ENCODE measurements at places on chromosomes 4 and X.

GRCh38 chrX:77731821-77732419 is 54.1 kb downstream of the ATRX start:
- DNase-seq = peak; percentile 12

DNA sequence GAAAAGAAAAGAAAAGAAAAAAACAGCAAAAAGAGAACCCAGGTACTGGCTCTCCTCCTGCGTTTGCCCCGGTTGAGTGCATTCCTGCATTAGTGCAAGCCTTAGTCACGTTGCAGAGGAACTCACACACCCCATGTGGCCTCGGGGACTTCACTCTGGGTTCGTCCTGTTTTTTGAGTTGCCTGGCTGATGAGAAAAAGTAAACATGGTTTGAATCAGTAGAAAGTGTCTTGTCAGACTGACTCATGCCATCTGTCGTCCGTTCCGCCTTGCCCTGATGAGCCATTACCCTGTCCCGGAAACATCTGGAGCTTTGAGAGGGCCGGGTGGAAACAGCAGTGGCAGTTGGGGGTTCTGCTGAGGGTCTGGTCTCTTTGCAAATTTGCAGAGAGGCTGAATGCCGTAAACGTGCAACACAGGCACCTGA is 16.3 kb downstream of the CD99 start:
- DNase-seq = peak; percentile 96

GRCh38 chr4:41212616-41213203 is 1.6 kb downstream of the APBB2 start:
- DNase-seq = peak; percentile 84

DNA sequence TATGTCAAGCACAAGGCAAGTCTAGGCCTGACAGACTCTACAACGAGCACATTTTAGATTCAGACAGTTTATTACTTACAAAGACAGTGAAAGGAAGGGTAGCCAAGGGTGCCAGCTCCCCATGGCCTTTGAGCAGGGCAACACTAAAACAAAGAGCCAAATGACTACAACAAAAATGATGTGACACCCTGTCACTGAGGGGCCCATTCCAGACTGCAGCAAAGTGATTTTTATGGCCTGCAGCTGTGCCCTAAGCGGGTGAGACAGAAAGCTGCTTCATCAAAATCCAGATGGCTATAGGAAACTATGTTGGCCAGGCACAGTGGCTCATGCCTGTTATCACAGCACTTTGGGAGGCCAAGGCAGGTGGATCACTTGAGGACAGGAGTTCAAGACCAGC is 13.4 kb upstream of the RP2 start:
- no peak for DNase-seq

- DNase-seq = no peak
These were observed 48.1 kb upstream of the ATXN3L start for GRCh38 chrX:13367950-13368349.

DNA sequence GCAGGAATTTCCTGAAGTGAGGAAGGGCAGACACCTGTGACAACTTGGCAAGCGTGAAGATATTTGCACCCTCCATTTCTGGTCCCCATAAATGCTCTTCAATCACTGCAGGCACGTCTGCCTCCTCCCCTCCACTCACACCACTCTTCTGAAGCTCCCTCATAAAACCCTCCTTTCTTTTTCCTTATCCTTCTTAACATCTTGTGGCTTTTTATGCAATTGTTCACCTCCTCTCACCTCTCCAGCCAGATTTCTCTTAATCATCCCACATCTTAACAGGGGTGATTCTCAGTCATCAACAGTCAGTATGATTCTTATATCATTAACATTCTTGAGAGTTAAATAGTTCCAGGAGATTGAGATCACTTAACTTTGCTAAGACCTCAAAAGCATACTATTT is 277.4 kb downstream of the SPRY1 start:
- DNase-seq = no peak

Measured in dermis microvascular lymphatic vessel endothelial cell (primary cell).